Activated naive CD8-positive, alpha-beta T cell treated with anti-CD3 and anti-CD28 coated beads, Interleukin-2, amount 50 U/mL, for 24 hours (primary cell): ENCODE measurements at places on chromosomes 2 and 18.

- peak; percentile 10 for DNase-seq
These were observed 583 bp downstream of the HIBCH start for GRCh38 chr2:190318931-190319554.

- no peak for DNase-seq
These were observed 31.9 kb upstream of the TFPI start for GRCh38 chr2:187586011-187586641.

- DNase-seq, result no peak
These were observed 207.9 kb upstream of the HDAC4 start for GRCh38 chr2:239608723-239609122.

DNA sequence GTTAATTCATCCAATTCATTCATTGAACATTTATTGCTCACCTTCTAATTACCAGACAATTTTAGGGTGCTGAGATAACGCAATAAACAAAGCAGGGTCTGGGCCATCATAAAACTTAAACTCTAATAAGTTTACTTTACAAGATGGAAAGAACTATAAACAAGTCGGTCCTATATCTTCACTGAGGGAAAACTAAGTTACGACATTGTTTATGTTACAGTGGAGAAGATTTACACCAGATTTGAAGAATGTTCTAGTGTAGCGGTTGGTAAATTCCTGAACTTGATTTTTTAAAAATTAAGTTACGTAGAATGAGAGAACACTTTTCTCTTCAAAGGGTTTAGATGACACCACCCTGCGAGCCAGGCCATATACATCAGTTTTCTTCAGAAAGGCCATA is 20.7 kb upstream of the FRZB start:
- no peak for DNase-seq

- no peak for DNase-seq
These were observed 10.9 kb downstream of the POLI start for GRCh38 chr18:54280220-54280569.

DNA sequence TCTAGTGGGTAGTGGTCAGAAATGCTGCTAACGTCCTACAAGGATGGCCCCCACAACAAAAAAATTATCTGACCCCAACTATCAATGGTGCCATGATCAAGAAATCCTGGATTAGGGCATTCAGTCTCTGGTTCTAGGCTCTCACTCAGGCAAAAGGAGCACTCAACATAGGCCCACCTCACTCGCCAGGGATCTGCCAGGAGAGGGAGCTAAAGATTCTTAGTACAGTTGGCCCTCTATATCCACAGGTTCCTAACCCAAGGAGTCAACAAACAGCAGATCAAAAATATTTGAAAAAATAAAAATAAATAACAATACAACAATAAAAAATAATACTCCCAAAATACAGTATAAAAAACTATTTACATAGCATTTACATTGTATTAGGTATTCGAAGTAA is 10.0 kb downstream of the SLC4A5 start:
- DNase-seq, result peak; percentile 6

DNA sequence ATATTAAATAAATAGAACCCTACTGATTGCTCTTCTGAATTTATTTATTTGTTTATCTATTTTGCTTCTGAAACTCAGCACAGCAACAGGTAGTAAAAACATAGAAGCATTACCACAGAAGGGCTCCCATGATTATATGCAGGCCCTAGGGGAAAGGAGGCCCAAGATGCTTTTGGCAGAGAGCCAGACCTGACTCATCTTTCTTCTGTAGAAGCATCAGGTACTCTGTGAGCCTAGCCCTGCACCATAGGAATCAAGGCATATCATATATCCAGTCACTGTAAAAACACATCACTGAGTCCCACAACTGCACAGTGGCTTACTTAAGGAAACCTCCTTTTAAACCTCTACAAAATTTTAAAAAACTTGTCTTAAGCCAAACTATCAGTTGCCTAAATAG is 1.8 kb downstream of the SCN9A start:
- DNase-seq, result peak; percentile 7

DNA sequence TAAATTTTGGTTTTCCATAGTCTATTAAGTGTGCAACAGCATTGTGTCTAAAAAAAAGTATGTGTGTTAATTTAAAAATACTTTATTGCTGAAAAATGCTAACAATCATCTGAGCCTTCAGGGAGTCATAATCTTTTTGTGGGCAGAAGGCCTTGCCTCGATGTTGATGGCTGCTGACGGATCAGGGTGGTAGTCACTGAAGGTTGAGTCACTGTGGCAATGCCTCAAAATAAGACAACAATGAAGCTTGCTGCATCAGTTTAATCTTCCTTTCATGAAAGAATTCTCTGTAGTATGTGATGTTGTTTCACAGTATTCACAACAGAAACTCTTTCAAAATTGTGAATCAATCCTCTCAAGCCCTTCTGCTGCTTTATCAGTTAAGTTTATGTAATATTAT is 31.3 kb downstream of the HDHD2 start:
- no peak for DNase-seq

- DNase-seq, result no peak
These were observed 12.0 kb downstream of the ARHGEF4 start for GRCh38 chr2:130848526-130849210.

GRCh38 chr2:29865512-29865911 is 55.9 kb downstream of the ALK start:
- DNase-seq, result no peak

DNA sequence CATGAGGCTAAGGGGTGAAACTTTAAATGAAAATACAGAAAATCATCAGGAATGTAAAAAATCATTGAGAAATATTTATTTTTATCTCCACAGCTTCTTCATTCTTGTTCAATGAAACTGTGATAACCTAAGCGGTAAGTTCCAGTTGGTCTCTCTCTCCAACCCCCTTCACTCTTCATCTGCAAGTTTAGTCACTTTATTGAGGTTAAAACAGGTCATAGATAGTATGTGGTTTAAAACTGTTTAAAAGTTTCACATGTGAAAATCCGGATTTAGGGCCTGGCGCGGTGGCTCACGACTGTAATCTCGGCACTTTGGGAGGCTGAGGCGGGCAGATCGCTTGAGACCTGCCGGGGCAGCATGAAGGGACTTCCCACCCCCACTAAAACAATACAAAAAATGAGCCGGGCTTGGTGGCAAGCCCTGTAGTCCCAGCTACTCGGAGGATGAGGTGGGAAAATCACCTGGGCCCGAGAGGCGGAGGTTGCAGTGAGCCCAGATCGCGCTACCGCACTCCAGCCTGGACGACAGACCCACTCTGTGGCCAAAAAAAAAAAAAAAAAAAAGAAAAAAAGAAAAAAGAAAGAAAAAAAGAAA is 1.6 kb upstream of the PHLPP1 start:
- DNase-seq, result no peak

GRCh38 chr2:146547236-146547635 is 1297.6 kb upstream of the ACVR2A start:
- no peak for DNase-seq

GRCh38 chr2:241632478-241633325 is 4.3 kb downstream of the THAP4 start:
- DNase-seq, result no peak

GRCh38 chr2:117979911-117980701 is 33.8 kb downstream of the CCDC93 start:
- DNase-seq, result no peak

DNA sequence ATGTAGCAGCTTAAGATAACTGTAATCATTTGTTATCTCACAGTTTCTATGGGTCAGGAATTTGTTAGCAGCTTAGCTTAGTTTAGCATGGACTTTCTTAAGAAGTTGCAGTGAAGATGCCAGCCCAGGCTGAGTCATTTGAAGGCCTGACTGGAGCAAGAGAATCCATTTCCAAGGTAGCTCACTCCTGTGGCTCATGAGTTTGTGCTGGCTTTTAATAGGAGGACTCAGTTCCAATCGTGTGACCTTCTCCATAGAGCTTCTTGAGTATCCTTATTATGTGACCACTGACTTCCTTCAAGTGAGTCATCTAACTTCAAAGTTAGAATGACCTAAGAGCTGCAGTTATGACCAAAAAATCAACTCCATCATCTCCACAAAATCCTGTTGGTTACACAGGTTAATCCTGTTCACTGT is 1.4 kb downstream of the GPATCH11 start:
- DNase-seq, result no peak

DNA sequence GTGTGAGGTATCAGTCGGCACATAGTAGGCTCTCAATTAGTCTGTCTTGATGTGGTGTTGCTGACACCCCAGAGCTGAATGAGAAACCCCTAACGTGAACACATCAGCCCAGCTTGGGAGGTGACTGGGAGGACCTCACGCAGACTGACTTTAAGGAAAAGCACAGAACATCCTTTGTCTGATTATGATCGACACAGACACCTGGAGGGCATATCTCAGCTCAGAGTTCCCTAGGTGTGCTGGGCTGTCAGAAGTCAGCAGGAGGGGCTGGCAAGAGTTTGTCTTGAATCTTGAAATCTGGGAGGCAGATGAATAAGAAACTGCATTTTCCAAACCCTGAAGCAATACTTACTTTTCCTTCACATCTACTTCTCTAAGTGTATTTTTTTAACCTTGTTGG is 16.8 kb upstream of the MYCN start:
- no peak for DNase-seq

DNA sequence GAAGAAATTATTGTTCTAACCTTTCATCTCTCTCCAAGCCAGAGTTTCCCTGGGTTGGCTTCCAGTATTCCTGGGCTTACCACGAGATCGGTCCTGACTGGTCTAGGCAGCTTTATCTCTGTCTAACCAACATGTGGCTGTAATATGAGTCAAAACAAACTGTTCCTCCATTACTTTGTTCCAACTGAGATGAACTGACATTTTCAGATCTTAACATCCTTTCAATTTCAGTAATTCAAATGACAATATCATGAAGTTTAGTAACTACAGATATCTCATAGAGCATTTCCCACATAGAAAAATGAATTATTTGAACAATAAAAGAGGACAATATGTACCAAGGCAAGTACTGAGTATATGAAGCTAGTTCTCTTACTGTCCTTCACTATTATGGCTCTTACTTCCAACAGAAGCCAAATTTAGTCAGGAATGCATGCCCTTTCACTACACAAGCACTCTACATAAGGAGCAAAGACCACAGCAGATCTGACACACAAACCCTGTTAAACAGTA is 15.5 kb downstream of the SLC25A12 start:
- DNase-seq, result no peak

- no peak for DNase-seq
These were observed 249.3 kb upstream of the GULP1 start for GRCh38 chr2:188042412-188042811.

DNA sequence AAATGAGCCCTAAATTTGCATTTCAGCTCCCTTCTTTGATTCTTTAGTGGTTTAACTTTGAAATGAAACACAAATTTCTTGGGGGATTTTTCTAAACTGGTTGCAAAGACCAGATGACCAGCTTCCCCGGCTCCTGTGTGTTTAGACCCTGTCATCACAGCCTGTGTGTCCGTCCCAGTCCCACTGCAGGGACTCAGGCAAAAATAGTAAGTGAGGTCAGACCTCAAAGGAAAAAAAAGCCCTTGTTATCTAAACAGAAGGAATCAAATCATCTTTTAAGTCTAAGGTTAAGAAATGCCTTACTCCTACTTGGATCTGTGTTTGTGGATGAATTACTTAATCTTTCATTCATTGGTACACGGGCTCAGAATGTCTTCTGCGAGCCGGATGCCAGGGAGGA is 423.7 kb downstream of the LPIN1 start:
- DNase-seq, result no peak

DNA sequence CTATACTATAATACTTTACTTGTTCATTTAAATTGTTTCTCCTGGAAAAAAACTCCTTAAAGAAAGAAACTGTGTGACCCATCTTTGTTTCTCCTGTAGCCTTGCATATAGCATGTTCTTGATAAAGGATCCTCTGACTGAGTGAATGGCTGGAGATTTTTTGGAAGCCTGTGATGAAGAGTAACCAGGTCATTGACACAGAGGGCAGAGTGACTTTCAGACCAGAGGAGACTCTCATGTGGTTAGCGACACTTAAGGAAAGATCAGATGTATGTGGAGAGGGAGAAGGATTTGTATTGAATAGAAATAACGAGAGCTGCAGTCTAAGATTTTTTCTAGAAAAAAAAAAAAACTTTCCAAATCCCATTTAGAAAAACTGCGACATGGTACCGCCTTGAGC is 85.5 kb downstream of the TRIM43 start:
- no peak for DNase-seq

DNA sequence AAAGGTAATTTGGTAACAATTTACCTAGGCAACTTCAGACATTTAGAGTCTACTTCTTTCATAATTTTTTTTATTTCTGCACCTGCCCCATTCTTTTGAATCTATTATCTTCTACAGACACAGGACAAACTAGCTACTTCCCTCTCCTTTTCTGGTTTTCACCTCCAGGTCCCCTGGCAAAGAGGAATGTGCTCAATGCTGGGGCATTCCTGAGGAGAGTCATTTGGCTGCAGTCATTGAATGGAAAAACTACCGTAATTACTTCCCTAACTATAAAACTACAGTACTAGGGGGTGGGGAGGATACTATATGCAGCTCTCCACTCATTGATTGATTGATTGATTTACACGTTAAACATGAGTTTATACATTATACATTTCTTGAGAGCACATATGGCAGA is 11.2 kb upstream of the ARHGAP28 start:
- no peak for DNase-seq

DNA sequence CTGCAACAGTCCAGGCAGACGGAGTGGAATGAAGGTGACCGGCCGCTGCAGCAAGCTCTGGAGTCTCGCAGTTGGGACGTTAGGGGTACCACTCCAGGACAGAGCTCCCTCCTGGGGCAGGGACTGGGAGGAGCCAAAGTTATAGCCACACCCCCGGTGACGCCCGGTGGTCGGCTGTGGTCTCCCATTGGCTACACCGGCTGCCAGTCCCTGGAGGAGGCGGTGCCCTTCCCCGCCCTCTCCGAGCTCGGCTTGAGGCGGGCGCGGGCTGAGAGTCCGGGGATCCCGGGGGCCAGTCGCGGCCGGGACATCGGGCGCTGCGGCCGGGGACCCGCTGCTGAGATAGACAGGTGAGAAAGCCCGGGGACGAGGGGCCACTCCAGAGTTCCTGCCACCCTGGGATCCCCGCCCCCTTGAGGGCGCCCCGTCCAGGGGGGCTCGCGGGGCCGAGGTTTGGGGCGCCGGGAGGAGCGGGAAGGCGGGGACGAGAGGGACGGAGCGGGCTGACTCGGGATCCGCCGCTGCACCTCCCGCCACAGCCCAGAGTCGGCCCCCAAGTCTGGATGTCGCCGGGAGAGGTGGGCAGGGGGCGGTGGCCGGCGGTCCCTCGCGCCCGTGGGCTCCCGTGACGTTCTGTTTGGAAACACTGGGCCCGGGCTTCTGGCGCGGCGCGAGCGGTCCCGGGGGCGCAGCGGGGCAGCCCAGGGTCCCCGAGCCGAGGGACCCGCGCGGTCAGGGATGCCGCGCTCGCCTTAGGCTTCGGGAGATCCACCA is at the start of gene PLEKHH2:
TSS of gene PLEKHH2 (plus strand) at position 231 of the 774 bp plus-strand sequence. CDS start 7,414 bp downstream, outside the sequence.
- peak; percentile 95 for DNase-seq

GRCh38 chr2:165876712-165877111 is 76.9 kb downstream of the TTC21B start:
- no peak for DNase-seq

DNA sequence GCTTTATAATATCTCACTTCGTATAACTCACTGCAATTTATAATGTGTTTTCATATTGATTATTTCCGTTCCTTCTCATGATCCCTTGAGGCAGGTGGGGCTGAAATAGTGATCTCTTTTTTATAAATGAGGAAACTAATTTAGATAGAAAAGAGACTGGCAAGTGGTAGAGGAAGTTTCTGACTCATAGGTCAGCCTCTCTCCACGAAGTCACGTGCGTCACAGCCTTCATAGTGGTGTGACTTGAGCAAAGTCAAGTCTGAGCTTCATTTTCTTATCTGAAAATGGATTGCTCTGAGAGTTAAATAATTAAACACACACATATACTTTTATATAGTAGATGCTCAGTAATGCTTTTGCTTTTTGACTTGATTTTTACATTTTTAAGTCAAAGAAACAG is 19.9 kb downstream of the ABCG5 start:
- DNase-seq, result peak; percentile 51
